NCI-H2171 treated with DMSO at 0.1 percent for 48 hours (cell line): ENCODE measurements at places on chromosomes 3 and 15.

DNA sequence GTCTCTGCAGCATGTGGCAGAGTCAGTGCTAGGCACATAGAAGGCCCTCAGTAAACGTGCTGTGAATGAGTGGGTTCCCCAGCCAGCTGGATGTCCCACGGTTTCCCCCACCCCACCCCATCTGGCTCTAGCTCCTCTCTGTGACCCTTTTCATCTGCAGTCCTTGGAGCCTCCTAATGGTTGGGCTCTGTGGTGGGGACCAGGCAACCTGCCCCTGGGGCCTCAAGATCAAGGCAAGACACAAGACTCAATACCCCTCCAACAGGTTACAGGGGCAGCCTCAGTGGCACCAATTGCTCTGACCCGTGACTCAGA is 17.1 kb upstream of the CYP11A1 start:
- DNase-seq = no peak

DNA sequence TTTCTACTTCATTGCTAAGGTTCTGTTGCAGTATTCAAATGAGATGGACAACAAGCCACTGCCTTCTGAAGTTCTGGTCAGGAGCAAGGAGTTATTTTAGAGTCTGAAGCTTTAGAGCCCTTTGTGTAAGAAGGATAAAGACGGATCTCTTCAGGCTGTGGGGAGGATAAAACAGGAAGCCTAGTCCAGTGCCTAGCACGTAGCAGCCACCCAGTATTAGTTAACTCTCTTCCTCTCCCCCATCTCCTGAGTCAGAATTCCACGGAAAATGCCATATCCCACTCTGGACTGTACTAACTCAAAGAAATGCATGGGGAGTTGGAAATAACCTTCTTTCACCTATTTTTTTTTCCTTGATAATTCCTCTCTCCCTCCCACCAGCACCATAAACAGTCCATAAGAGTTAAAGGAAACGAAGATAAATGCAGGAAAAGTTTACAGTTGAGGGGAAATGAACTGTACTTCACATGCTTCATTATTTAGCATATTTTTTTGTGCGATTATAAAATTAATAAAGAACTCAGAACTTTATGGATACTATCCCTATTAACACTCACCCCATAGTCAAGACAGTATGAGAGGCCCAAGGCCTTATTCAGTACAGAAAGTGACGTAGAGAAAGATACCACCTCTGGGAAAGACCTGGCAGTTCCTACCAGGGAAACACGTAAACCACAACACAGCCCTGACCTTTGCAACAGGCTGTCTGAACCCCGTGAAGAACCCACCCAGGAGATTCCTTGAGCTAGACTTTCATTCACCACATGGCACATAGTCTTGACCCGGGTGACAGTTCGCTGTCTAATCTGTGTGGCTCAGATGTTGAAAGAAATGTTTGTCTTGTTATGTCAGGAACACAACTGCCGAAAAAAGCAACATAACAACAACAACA is 9.2 kb downstream of the IGF2BP2 start:
- DNase-seq = no peak

- DNase-seq = no peak
Observed at GRCh38 chr3:77935418-77935817, 895.5 kb downstream of the ROBO2 start.

DNA sequence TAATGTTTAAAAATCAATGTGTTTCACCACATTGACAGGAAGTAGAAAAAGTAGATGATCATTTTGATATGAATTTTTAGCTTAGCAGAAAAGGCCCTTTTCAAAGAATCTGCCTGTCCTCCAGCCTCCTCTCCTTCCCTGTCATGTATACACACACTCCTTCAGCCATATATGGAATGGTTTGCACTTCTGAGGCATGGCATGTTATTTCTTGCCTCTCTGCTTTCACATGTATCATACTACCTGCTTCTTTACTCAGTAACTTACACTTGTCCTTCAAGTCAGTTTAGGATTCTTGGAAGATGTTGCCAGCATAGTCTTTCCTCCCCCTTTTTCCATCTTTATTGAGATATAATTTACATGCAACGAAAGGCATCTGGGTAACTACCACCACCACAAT is 79.0 kb downstream of the REC114 start:
- peak; percentile 48 for DNase-seq

GRCh38 chr15:78996894-78997275 is 52.0 kb upstream of the CTSH start:
- no peak for DNase-seq

DNA sequence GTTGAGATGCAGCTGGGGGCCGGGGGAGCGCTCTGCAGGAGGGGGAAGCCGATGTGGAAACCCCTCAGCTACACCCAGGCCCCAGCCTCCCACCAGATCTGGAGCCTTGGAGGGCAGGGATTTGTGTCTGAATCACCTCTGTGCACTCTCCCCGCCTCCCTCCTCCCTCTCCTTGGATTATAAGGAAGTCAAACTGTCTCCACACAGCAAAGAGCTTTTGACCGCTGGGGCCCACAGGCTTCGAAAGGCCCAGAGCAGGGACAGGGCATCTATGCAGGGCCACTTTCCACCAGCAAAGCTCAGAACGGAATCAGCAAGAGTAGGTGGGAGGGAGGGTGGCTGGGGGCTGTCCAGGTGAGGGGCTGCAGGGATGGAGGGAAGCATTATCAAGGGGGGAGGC is 68.9 kb downstream of the IQSEC1 start:
- DNase-seq = no peak

GRCh38 chr3:107525644-107526305 is 3.0 kb downstream of the BBX start:
- peak; percentile 34 for DNase-seq

DNA sequence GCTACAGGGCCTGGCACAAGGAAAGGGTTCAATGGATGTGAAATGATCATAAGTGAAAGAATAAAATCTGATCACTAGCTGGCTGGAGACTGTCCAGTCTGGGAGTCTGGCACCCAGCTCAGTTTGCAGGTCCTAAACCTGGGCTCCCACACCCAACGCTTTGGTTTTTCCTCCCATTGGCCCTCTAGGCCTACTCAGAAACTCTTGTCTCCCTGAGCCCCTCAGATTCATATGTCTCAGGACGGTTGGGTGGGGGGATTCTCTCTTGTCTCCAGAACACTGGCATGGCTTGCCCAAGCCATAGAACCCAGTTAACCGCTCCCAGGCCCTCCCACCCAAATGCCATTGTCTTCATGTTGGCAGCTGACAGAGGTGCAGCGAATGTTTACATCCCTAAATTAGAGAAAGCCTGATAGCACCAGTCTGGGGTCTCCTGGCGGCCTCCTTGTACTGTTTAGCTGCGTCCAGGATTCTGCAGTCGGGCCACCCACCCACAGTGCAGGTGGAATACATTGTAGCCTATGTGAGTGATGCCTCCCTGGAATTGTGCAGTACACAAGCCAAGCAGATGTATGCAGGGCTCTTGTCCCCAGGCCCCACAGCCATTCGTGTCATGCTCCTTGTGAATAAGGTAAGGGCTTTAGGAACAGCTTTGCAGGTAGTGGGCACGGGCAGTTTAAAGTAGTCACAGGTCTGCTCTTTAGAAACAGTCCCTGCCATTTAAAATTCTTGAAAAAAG is 266.3 kb downstream of the XXYLT1 start:
- DNase-seq = no peak

DNA sequence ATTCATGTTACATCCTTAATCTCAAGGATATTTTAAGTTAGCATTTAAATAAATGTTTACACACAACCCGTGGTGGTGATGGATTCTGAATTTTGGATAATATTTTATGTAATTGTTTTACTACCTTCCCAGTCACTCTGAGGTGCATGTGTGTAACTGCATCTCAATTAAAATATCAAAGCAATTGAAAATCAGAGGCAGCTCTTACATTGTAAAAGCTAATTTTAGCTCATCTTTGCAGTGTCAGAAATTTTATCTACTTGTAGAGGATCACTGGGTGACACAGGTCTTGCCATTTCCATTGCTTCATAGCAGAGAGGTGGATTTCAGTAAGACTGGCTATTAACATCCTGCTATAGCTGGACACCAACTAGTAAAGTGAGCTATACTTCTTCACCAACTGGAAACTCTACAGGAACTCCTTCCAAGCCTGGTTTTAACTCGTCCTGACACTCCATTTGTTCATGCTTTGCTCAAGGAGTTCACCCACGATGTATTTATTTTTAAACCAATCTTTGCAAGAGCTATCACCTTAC is 19.6 kb upstream of the MITF start:
- DNase-seq = no peak

DNA sequence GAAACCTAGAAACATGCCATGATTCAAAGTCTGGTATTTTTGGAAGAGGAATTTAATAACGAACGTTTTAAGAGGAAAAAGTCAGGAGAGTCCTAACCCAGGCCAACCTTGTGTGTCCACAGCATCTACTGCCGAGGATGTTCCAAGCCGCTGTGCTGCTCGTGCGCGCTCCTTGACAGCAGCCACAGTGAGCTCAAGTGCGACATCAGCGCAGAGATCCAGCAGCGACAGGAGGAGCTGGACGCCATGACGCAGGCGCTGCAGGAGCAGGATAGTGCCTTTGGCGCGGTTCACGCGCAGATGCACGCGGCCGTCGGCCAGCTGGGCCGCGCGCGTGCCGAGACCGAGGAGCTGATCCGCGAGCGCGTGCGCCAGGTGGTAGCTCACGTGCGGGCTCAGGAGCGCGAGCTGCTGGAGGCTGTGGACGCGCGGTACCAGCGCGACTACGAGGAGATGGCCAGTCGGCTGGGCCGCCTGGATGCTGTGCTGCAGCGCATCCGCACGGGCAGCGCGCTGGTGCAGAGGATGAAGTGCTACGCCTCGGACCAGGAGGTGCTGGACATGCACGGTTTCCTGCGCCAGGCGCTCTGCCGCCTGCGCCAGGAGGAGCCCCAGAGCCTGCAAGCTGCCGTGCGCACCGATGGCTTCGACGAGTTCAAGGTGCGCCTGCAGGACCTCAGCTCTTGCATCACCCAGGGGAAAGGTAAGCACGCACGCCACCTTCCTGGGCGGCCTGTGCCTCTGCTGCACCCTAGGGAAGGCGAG is 28.4 kb downstream of the PML start:
- DNase-seq = no peak

DNA sequence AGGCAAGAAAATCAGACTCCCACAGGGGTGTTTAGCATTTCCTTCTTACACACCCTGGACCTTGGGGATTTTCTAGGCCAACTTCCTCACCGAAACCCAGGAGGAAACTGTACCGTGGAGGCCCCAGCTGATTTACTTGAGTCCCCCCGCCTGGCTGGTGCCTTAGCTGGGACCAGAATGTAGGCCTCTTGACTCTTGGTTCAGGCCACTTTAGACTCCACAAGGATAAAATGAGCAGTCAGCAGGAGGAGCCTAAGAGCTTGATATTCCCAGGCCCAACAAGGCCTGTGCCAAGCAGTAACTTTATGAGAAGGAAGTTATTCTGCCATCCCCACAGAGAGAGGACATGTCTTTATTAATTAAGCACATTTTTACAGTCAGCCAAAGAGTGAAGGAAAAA is 4.6 kb upstream of the APBA2 start:
- DNase-seq = no peak

DNA sequence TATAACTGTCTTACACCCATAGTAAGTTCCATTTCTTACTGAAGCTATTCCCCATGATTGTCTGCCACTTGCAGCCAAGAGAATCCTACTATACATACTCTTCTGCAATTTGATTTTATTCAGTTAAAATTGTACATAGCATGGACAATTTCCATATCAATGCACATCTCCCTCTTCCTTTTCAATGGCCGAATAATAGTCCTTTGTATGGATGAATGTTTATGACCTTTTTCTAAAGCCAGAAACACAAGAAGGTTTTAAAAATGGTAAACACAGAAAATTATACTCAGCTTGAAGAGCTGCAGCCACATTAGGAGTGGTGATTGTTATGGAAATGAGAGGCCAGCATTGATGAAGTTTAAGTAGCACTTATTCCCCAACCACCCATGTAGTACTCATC is 8.5 kb upstream of the ERC2 start:
- DNase-seq = no peak

- peak; percentile 83 for DNase-seq
Observed at GRCh38 chr3:178629430-178630178, 93.4 kb downstream of the KCNMB2 start.

DNA sequence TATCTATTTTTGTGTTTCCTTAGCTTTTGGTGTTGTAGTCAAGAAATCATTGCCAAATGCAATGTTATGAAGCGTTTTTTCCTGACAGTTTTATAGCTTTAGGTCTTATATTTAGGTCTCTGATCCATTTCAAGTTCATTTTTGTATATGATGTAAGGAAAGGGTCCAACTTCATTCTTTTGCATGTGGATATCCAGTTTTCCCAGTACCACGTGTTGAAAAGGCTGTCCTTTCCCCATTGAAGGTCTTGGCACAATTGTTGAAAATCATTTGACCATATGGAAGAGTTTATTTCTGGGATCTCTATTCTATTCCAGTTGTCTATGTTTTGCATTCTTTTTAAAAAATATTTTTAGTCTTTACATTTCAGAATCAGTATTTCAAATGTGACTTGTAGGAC is 14.6 kb upstream of the SNRPN start:
- DNase-seq = no peak

- no peak for DNase-seq
Observed at GRCh38 chr3:1026395-1026794, 66.4 kb upstream of the CNTN6 start.

- DNase-seq = no peak
Observed at GRCh38 chr3:111152496-111152895, 80.9 kb downstream of the NECTIN3 start.

DNA sequence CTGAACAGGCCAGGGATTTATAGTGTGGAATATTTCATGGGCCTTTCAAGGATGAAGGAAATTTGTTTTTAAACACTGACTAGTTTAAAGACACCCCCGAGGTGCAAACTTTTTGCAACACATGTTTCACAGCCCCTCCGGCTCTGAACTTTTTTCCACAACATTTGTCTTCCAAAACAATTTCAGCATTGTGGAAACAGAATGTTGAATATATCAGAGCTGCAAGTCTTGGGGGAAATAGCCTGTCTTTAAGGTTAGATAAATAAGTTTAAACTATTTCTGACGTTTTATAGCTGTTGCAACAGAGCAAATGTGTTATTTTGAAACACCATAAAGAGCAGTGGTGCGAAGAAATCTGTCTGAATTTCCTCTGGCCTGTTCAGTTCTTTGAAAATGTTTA is 229.2 kb upstream of the GOLGA6L4 start:
- no peak for DNase-seq

DNA sequence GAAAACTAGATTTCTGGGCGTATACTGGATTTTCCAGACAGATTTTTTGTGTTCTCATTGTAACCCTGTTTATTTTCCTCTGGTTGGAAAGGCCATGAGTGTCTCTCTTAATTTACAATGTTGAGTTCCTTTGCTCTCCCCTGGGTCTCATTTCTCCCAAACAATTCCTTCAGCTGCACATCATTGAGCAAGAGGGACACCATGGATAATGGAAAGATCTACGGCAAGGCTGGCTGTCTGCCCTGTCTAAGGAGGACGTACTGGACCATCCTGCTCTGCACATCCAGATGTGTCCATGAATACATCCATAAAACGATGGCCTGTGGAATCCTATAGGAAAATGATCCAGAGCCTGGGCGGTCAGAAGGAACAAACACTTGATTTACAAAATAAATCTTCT is 258.1 kb upstream of the MCTP2 start:
- no peak for DNase-seq

GRCh38 chr3:119911748-119912147 is 129.8 kb downstream of the NR1I2 start:
- DNase-seq = no peak

GRCh38 chr3:50089609-50089945 is 858 bp downstream of the RBM5 start:
- DNase-seq = no peak
